ENCODE measurements at places on chromosomes 6 and 20.

- no peak for DNase-seq
Measured at GRCh38 chr6:158781692-158782373, 37.3 kb downstream of the EZR start.

GRCh38 chr20:16119909-16120308 lies 453.3 kb downstream of the KIF16B start:
- no peak for DNase-seq

GRCh38 chr20:59831916-59832270 lies 101.5 kb downstream of the SYCP2 start:
- DNase-seq: no peak

- DNase-seq: no peak
Measured at GRCh38 chr6:163485388-163485851, 70.9 kb downstream of the QKI start.

DNA sequence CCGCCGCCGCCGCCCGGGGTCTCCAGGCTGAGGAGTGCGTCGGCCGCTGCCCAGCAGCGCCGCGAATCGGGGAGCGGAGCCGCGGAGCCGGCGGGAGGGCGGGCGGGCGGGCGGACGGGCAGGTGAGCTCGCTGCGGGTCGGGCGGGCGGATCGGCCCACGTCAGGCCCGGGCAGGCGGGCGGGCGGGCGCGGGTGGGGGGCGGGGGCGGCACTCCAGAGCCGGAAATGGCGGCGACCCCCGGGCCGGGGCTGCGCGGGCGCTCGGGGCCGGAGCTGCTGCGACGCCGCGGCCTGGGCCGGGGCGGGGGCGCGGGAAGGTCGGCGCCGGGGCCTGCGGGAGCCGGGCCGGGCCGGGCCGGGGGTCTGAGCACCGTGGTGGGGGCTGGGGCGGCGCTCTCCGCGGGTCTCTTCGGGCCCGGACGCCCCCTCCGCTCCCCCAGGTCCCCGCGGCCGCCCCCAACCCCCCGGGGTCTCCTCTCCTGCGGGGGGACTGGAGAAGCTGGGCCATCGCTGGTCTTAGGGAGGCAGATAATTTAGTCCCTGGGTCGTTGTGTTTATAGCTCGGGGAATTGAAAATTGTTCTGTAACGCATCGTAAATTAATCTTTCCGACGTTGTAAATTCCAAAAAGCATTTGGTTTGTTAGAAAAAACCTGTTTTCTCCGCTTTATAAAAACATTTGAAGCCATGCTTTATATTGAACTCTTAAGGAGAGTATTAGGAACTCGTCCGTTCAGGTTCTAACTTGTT lies 451 bp downstream of the DNAJC5 start:
- no peak for DNase-seq

DNA sequence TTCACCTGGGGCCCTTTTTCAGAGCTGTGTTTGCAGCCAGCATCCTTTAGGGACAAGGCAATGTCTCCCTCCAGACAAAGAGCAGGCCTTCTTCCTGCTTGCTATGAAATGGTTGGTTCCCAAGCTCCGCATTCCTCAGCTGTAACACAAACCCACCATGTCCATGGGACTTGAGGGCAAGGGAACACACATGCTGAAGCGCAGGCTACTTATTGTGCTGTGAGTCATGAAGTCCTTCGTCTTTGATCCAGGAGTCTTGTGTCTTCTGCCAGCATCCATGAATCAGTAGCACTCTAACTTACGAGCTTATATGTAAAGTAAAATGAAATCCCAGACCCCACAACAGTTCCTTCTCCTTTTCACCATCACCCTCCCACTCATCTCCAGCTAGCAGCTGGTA lies 59.0 kb downstream of the ANKRD60 start:
- DNase-seq: no peak

- no peak for DNase-seq
Measured at GRCh38 chr6:39416728-39417127, 94.2 kb upstream of the KCNK16 start.

DNA sequence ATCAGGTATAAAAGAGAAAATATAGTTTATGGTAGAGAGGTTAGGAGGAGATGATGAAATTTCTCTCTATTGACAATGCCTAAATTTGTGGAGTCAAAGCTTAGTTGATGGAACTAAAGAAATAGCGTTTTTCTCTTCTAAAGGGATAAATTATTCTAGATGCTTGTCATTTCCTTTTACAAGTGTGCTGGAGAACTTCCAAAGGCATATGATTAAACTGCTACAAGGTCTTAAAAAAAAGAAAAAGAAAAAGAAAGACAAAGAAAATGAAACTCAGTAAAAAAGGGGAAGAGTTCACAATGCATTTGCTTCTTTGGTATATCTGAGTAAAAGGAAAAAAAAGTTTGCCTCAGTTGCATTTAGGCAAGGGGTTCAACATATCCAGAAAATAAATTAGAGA lies 499.8 kb upstream of the PTCHD4 start:
- no peak for DNase-seq

DNA sequence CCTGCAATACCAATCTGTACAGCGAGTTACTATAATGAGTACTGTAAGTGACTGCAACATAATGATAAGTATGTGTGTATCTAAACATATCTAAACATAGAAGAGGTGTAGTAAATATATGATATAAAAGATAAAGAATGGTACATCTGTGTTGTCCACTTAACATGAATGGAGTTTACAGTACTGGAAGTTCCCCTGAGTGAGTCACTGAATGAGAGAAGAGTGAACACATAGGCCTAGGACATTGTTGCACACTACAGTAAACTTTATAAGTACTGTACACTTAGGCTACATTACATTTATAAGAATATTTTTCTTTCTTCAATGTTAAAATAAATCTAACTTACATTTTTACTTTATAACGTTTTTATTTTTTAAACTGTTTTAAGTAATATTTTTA lies 380.4 kb downstream of the MMUT start:
- no peak for DNase-seq

GRCh38 chr6:169934699-169935347 lies 183.4 kb downstream of the ERMARD start:
- DNase-seq: no peak

GRCh38 chr6:9554806-9555205 lies 860.1 kb downstream of the TFAP2A start:
- DNase-seq: no peak
